ENCODE measurements at places on chromosomes 12 and 14.

GRCh38 chr14:102252834-102253801 is 51.8 kb downstream of the MOK start:
- DNase-seq, result no peak

GRCh38 chr12:65430571-65431306 is 152.3 kb downstream of the MSRB3 start:
- DNase-seq, result no peak

GRCh38 chr12:105417732-105418131 is 87.2 kb downstream of the C12orf75 start:
- no peak for DNase-seq

- no peak for DNase-seq
Observed at GRCh38 chr14:89040080-89040459, 215.6 kb downstream of the TTC8 start.
